ENCODE measurements at places on chromosomes 1 and 21.

DNA sequence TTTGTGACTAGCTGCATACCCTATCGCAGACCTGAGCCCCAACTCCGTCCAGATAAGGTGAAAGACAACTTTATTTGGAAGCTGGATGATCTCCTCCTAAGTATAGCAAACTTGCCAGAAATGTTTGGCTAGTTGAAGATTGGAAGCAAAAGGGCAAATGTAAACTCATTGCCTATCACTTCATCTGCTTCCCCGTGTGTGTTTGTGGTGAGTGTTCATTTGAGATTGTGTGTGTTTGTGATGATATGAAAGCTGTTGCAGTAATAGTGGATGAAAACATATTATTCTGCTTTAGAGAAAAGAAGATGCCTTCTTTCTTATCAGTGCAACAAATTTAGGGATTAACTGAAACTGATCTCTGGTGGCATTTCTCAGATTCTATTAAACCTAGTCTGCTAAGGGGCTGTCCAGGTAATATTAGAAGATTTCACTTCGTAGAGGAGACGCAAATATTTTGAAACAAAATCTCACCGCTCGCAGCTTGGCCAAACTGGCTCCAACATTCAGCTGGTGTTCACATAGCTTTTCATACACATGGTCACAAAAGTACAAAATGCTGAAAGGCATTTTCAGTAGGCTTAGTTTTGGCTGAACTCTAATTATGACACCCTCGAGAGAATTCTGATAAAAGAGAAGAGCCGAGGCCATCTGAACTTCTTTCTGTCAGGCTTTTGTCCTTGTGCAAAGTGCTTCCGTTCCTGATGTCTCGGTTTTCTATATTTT, 1.1 kb downstream of the TBX19 start:
- no peak for DNase-seq

- DNase-seq: no peak
Measured at GRCh38 chr1:6982443-6982842, 197.2 kb downstream of the CAMTA1 start.

DNA sequence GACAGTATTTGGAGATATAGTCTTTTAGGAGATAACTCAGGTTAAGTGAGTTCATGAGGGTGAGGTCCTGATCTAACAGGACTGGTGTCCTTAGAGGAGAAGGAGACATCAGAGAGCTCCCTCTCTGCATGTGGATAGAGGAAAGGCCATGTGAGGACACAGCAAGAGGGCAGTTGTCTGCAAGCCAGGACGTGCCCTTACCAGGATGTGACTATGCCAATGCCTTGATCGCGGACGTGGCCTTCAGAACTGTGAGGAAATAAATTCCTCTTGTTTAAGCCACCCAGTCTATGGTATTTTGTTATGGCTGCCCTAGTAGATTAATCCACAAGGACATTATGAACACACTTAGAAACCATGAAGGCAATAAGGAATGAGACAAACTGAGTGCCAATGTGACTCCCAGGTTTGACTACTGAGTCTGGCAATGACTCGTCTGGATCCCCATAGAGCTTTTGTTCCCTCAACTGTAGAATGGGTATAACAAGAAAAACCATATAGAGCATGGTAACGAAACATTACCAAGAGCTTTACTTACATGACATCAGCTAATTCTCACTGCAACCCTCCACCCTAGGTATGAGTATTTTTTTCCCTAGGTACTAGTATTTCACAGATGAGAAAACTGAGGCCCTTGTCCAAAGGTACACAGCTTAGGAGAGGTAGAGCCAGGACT, 6.5 kb downstream of the URB1 start:
- DNase-seq: no peak

DNA sequence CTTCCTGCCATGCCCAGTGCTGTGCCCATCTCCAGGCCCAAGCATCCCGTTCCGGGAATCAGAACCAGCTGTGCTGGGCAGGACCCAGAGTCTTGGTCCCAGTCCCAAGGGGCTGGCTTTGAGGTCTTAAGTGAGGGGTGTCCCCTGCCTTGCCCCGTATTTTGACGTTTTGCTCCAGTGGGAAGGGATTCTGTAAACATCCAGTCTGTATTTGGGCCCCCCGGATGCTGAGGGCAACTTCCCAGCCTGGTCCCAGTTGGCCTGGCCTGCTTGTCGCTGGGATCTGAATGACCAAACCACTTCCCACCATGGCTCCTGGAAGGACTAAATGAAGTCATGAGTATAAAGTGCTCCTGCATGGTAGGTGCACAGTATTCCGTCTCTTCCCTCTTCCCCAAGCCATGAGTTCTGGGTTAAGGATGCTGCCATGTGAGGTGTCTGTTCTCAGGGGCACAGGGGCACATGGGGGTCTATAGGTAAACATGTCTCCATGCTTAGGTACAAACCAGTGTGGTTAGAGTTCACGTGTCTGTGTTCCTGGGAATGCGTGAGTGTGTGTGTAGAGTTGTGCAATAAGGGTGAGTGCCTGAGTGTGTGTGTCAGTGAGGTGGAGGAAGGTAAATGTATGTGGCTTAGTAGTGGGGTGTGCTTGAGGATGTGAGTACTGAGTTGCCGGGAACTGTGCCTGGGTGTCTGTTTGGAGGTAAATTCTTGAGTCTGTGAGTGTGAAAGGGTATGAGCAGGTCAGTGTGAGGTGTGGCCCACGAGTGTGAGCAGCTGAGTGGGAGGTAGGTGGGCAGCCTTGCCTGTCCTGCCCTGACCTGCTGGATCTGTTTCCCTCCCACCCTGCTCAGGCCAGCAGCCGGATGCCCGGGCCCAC, 1.5 kb downstream of the B4GALT2 start:
- no peak for DNase-seq

- no peak for DNase-seq
Measured at GRCh38 chr1:23402286-23403037, 22.1 kb downstream of the TCEA3 start.

GRCh38 chr1:118186026-118186425, 998 bp upstream of the SPAG17 start:
- no peak for DNase-seq

DNA sequence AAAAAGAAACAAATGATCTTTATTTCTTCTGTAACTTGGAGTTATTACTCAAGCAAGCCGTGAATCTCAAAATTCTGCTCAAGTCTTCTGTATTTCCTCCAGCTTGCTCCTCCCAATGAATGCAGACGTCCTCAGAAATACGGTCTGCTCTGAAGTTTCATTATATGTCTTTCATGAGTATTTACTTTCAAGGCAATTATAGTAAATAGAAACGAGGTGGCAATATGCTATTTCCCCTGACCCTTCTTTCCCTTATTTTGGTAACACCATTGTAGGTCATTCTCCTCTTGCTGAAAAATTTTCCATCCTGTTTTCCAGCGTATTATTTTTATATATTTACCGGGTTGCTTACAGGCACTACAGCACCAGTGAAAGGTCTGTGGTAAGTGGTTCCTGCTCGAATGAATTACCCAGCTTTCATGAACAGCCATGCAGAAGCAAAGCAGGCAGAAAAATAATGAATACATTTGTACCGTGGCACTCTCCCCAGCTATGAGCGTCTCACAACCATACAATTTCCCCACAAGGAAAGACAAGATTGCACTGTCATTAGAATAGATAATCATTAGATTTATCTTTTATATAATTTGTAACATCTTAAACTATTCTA, 350.9 kb upstream of the PKN2 start:
- DNase-seq: no peak

DNA sequence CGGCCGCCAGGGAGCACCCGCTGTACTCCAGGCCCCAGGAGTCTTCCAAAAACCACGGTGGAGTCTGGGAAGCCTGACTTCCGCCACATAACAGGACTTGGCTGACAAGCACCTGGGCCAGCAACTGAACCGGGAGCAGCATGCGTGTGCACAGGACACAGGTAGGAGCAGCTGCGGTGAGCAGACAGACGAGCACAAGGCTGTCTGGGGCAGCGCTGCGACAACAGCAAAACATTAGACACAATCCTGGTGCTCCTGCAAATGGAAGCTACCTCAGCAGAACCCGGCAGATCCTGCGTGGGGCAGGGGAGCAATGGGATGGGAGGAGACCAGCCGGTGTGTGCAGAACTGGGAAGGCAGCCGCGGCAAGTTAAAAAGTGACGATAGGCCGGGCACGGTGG, 80.4 kb downstream of the NPHP4 start:
- no peak for DNase-seq

DNA sequence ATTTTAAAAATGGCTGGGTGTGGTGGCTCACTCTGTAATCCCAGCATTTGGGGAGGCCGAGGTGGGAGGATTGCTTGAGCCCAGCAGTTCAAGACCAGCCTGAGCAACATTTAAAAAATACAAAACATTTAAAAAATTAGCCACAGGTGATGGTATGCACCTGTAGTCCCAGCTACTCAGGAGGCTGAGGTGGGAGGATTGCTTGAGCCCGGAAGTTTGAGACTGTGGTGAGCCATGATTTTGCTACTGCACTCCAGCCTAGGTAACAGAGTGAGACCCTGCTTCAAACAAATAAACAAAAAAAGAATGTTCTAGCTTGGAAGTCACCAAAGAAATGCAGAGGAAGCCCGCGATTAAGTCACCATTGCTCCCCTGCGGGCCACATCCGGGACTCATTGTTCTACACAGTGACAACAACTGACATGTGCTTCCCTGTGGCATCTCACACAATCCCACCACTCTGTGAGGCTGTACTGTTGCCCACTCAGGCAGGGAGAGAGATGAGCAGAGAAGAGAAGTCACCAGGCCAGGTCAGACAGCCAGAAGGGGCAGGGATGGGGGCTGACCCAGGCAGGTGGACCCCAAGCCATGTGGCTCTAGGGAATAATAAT, 18.4 kb upstream of the SPATC1L start:
- no peak for DNase-seq

GRCh38 chr21:26659757-26660156, 86.7 kb upstream of the CYYR1 start:
- DNase-seq: no peak

- DNase-seq: no peak
Measured at GRCh38 chr1:109630081-109630897, 10.7 kb downstream of the AMPD2 start.

DNA sequence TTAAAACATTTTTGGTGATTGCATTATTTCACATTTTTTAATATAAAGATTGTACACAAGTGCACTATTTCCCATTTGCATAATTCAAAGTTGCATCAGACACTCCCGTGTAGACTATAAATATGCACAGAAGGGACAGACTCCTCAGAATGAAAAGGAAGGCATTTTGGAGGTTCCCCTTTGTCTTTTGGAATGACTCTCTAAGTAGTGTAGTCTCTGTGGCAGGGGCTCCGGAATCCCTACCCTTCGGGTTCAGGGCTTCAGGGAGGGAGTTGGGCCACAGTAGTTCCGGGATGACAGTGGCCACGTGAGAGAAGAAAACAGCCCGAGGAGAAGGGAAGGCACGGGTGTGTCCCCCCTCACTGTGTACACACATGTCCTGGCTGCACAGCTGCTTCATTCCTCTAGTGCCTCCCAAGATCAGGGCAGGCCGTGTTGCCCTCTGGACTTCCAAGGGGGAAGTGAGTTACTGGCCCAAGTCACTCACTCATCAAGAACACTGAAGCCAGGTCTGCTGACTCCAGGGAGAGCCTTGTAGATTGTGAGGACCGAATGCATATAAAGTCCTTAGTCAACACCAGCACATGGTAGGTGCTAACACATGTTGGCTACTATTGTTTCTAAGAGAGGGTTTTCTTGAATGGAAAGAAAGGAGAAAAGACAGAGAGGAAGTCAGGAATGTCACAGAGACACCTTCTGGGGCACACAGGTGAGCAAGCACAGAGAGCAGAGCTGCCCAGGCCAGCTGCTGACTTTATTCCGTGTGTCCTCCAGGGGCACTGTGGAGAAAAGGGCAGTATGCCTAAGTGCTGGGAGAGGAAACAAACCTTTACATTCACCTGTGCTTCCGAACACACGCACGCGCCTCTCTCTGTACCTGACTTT, 39.8 kb downstream of the LHX4 start:
- peak; percentile 9 for DNase-seq

- peak; percentile 43 for DNase-seq
Measured at GRCh38 chr1:179366093-179366800, 476 bp downstream of the AXDND1 start.

GRCh38 chr1:238647877-238648276, 738.5 kb upstream of the CHRM3 start:
- no peak for DNase-seq

GRCh38 chr1:92877792-92878191, 46.0 kb downstream of the RPL5 start:
- DNase-seq: peak; percentile 43

- DNase-seq: no peak
Measured at GRCh38 chr1:209769171-209769904, 13.5 kb downstream of the TRAF3IP3 start.

GRCh38 chr1:235919127-235919832, 52.6 kb upstream of the LYST start:
- DNase-seq: no peak

DNA sequence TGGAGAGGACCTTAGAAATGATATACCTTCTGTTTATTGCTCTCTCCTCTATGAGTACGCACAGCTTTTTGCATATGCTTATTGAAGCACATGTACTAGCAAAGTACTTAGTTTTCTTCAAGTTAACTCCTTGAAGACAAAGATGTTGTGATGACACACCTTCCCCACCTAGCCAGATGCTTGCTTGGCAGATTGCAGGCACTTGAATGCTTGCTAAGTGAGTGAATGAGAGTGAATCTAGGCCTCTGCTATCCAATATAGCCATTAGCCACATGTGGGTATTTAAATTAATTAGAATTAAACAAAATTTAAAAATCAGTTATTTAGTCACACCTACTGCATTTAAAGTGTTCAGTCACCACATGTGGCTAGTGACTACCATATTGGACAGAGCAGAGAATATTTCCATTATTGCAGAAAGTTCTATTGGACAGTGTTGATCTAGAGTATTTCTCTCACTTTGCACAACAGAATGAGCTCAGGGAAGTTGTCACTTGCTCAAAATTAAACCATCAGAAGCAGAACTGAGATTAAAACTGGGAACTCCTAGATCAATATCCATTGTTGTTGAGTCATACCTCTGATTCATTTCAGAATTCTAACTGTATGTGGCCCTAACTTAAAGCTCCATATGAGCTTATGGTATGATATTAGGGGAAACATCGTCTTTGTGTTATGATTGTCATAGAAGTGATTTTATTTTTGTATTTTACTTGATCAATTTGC, 8.6 kb upstream of the EEIG2 start:
- no peak for DNase-seq

GRCh38 chr1:87149241-87150041, 179.2 kb upstream of the LMO4 start:
- DNase-seq: no peak

DNA sequence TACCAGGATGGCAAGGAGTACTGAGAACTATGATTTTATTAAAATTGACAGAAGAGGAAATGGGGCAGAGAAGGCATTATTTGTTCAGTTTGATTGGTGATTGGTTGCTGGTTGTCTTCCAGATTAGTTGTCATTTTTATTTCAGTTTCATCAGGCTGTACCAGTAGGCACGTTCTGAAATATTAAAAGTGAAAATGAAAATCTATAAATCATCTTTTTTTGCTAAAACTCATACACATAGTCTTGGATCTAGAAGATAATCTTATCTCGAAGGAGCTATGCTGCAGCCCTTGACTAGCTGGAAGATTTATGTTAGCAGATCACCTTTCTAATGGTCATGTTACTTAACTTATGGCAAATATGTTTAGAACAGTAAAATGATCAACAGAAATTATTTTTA, 29.0 kb downstream of the NEK7 start:
- no peak for DNase-seq
